ENCODE measurements at places on chromosomes 7 and 10.
A peak's percentile ranks its signal among the peaks of the same experiment; 100 is the strongest.

GRCh38 chr7:88317422-88317821 is 10.7 kb upstream of the STEAP4 start:
- no peaks in the 10 kb centered on the region for H3K27me3 ChIP-seq

DNA sequence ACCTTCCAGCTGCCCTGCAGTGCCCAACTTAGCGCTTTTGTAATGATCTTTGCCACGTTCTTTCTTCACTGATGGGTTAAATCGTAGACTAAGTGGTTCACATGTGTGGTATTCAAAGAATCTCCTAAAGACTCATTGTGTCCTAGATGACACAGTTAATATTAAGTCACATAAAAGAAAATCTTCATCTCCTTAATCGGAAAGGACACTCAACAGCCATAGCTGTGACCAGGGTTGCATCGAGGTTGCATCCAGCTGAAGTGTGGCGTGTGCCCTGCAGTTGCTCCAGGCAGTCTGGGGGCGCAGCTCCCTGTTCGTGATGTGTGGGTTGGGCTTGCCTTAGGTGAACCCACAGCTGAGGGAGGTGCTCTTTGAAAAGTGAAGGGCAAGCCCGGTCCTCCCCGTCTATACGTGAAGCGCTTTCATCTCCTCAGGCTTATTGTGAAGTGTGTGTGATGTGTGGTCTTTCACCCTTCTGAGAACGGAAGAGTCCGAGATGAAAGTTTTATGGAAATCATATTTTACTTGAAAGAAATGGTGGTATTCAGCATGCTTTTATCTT is 122.7 kb downstream of the TRRAP start:
- no peaks in the 10 kb centered on the region for H3K4me1 ChIP-seq
- no peak overlapping the region for H3K4me3 ChIP-seq
- peaks cover 57% of the 10 kb centered on the region for H3K36me3 ChIP-seq
- no peaks in the 10 kb centered on the region for H3K27me3 ChIP-seq

- no peaks in the 10 kb centered on the region for H3K27me3 ChIP-seq
- H3K4me1 ChIP-seq: peaks cover 3% of the 10 kb centered on the region
- H3K27ac ChIP-seq: no peak overlapping the region
- H3K36me3 ChIP-seq: no peaks in the 10 kb centered on the region
- no peak for DNase-seq
- no peak overlapping the region for H3K4me3 ChIP-seq
Observed at GRCh38 chr7:20350996-20351692, 20.4 kb downstream of the ITGB8 start.

DNA sequence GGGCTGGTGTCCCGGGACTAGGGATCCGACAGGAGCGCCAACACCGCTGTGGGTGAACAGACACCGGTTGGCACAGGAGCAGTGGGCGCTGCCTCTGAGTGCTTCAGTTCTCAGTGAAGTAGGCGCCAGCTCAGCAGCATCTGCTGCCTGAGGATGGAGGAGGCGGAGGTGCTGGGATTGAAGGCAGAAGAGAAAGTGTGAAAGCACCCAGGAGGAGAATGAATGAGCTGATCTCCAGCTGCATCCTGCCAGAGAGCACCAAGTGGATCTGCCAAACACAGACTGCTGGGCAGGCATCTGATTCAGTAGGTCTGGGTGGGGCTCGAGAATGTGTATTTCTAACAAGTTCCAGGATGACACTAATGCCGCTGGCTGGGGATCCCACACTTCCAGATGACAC is 74.5 kb downstream of the LANCL2 start:
- H3K27ac ChIP-seq: no peak overlapping the region
- H3K4me1 ChIP-seq: no peaks in the 10 kb centered on the region
- no peaks in the 10 kb centered on the region for H3K36me3 ChIP-seq

- no peaks in the 10 kb centered on the region for H3K27me3 ChIP-seq
- H3K27ac ChIP-seq: peak overlapping the region; percentile 95
- H3K36me3 ChIP-seq: no peaks in the 10 kb centered on the region
- DNase-seq: peak; percentile 66
- H3K4me3 ChIP-seq: no peak overlapping the region
Observed at GRCh38 chr10:92241158-92241500, 49.7 kb downstream of the CPEB3 start.

DNA sequence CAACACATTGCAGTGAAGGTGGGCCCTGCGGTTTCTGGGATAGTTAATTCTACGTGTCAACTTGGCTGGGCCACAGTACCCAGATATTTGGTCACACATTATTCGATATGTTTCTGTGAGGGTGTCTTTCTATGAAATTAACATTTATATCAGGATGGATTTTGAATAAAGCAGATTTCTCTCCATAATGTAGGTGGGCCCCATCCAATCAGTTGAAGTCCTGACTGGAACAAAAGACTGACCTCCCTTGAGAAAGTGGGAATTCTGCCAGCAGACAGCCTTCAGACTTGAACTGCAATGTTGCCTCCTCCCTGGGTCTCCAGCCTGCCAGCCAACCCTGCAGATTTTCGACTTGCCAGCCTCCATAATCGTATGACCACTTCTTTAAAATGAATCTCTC is 420.6 kb downstream of the PLXNA4 start:
- no peaks in the 10 kb centered on the region for H3K27me3 ChIP-seq
- H3K4me1 ChIP-seq: no peaks in the 10 kb centered on the region
- no peak overlapping the region for H3K27ac ChIP-seq
- DNase-seq: no peak
- H3K36me3 ChIP-seq: no peaks in the 10 kb centered on the region

DNA sequence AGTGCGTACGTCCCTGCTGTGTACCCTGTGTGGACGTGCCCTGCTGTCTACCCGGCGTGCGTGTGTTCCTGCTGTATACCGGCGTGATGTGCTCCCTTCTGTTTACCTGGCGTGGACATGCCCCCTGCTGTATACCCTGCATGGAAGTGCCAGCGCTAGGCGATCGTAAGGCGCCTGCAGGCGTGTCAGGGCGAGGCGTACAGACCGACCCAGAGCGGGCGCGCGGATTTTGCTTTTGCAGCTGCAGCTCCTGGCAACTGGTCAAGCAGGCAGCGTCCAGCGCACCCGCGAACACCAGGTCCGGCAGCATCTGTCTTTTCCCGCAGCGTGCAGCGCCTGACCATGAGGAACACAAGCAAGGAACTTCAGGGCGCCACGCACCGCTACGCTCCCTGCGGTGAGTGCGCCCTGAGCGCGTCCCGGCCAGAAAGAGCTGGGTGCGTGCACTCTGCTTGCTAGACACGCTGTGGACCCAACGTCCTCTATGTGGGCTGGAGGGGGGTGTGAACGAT is 680 bp downstream of the C7orf57 start:
- peaks cover 9% of the 10 kb centered on the region for H3K4me1 ChIP-seq
- H3K27me3 ChIP-seq: no peaks in the 10 kb centered on the region
- H3K27ac ChIP-seq: no peak overlapping the region
- no peak overlapping the region for H3K4me3 ChIP-seq
- H3K36me3 ChIP-seq: no peaks in the 10 kb centered on the region

DNA sequence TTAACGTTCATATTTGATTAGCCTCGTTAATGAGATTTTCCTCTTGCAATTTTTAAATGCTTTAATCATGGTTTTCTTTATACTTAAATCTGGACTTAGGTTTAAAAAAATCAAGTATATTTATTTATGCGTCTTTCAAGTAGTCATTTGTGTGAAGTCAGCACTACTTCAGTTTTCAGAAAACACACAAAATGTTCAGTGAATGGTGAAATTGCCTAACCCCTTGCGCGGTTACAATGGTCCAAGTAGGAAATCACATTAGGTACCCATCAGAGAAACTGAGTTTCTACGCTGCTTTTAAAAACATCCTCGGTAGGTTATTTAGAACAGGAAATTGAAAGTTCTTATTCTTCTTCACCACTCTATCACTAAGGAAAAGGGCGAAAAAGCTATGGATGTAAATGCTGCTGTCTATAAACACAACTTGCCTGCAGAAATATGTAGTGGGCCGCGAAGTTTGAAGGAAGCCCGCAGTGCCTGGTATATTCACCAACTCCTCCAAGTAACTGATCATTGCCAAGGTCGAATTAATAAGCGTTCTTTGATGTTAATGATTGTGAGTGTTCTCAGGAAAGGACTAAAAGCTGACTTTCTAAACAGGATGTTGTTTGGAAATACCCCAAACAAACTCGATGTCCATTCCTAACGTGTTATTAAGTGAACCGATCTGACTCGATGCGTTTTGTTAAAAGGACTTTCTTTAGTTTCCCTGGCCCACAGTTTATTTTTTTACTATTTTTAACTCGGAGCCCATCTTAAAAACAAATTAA is 1.0 kb downstream of the SYPL1 start:
- no peaks in the 10 kb centered on the region for H3K27me3 ChIP-seq
- no peaks in the 10 kb centered on the region for H3K36me3 ChIP-seq
- peaks cover 41% of the 10 kb centered on the region for H3K4me1 ChIP-seq
- H3K4me3 ChIP-seq: peak overlapping the region; percentile 46

DNA sequence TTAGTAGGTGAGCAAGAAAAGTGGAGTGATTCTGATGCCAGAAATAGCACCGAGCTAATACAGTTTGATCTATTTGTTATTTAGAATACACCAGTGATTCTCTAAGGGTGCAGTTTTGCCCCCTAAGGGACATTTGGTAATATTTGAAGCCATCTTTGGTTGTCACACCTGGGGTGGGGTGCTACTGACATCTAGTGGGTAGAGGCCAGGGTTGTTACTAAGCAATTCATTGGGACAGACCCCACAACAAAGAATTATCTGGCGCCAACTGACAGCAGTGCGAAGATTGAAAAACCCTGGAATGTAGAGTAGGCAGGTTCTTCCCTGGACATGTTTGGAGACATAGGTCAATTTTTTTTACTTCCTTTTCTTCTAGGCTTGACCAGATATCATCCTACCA is 14.6 kb downstream of the PALS2 start:
- DNase-seq: no peak
- no peaks in the 10 kb centered on the region for H3K4me1 ChIP-seq
- no peaks in the 10 kb centered on the region for H3K27me3 ChIP-seq
- H3K36me3 ChIP-seq: no peaks in the 10 kb centered on the region
- H3K27ac ChIP-seq: no peak overlapping the region

Measured in adrenal gland (tissue), 19 donors.